ENCODE measurements at places on chromosomes 3 and 15. TPM values are rescaled to one million over a fixed set of nuclear protein-coding genes. Genes with fewer than 3 reads are reported as not detected.

ADGRG7 gene
- total RNA-seq: not detected

GHSR gene
- not detected for total RNA-seq

CIB1 gene
- 49.6 TPM for total RNA-seq

GP5 gene
- not detected for total RNA-seq

SPPL2A gene
- total RNA-seq: 49.1 TPM

MYEF2 gene
- total RNA-seq: 4.5 TPM

GSK3B gene
- 50.9 TPM for total RNA-seq

A4GNT gene
- total RNA-seq: not detected

CA12 gene
- 113 TPM for total RNA-seq

MIX23 gene
- 35.0 TPM for total RNA-seq

CILP gene
- 0.28 TPM for total RNA-seq

THPO gene
- not detected for total RNA-seq

MEGF11 gene
- not detected for total RNA-seq

EOGT gene
- total RNA-seq: 33.0 TPM

ALDH1A3 gene
- total RNA-seq: 494 TPM

SRPRB gene
- 40.0 TPM for total RNA-seq

PIGB gene
- total RNA-seq: 7.4 TPM

GABRR3 gene
- not detected for total RNA-seq

C3orf20 gene
- total RNA-seq: not detected

SELENOS gene
- total RNA-seq: 57.3 TPM

SYNPR gene
- not detected for total RNA-seq

RTP4 gene
- total RNA-seq: 0.07 TPM

Data from airway epithelial cell (primary cell).